ENCODE measurements at places on chromosomes 11 and 22.

- no peak for DNase-seq
Observed at GRCh38 chr11:26271666-26272065, 60.3 kb upstream of the ANO3 start.

DNA sequence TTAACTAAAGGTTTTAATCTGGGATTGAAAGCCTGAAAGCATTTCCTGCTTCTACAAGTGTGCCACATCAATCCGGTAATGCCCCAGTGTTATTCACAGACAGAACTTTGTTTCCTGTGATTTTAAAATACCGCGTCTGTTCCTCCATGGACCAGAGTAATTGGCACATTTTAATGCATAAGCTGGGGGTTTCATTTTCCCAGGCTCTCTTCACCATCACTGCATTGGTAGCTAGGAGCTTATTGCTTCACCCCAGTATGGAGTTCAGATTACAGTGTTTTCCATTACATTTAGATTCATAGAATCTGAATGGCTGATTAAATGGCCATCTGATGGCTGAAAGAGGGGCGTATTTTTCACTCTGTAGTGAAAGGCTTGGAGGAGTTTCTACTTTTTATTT, 25.7 kb upstream of the CRTAM start:
- no peak for DNase-seq

DNA sequence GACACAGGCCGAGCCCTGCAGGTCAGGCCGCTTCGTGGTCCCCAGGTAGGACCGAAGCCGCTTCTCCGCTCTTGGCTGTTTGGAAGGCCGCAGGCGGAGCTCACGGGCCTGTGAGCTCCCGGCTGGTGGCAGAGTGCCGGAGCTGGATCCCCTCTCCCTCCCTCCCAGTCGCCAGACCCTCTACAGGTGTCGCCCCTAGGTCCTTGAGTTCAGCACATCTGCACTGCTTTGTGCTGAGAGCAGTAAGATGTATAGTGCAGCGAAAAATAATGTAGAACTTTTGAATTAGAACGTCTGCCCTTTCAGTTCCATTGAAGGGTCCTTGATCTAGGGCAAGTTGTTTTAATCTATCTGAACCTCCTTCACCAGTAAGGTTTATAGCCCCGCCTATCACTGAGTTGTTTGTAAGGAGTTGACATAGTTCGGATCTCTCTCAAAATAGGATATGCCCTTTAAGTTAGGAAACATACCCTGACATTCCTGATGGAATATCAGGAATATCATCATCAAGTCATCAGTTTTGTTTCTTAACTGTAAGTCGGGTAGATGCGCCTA, 419 bp downstream of the ANKRD49 start:
- DNase-seq, result no peak

DNA sequence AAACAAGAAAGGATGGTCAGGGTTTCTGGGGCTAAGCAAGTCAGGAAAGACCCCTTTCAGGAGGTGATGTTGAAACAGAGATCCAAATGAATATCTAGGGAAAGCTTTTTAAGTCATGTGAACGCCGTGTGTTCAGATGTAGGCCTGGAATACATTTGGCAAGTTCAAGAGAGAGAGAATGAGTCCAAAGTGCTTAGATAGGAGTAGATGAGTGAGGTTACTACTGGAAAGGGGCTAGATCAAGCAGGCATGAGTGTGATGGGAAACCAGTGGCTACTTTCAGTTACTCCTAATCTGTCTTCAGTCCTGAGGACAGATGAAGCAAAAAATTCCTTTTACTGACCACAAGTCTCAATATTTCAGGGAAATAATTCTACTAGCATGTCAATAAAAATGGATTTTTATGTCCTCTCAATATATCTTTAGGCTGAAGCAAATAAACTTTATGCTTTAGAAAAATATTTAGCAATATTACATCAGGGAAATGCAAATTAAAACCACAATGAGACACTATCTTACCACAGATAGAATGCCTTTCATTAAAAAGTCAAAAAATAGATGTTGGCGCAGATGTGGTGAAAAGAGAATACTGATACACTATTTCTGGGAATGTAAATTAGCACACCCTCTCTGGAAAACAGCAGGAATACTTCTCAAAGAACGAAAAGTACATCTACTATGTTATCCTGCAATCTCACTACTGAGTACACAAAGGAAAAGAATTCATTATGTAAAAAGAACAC, 1085.0 kb upstream of the TENM4 start:
- no peak for DNase-seq

- DNase-seq, result no peak
Observed at GRCh38 chr11:70925238-70925637, 327.1 kb downstream of the SHANK2 start.

- DNase-seq, result no peak
Observed at GRCh38 chr11:86486261-86487030, 111.8 kb downstream of the CCDC81 start.

GRCh38 chr11:70122490-70123198, 44.5 kb downstream of the ANO1 start:
- DNase-seq, result no peak

DNA sequence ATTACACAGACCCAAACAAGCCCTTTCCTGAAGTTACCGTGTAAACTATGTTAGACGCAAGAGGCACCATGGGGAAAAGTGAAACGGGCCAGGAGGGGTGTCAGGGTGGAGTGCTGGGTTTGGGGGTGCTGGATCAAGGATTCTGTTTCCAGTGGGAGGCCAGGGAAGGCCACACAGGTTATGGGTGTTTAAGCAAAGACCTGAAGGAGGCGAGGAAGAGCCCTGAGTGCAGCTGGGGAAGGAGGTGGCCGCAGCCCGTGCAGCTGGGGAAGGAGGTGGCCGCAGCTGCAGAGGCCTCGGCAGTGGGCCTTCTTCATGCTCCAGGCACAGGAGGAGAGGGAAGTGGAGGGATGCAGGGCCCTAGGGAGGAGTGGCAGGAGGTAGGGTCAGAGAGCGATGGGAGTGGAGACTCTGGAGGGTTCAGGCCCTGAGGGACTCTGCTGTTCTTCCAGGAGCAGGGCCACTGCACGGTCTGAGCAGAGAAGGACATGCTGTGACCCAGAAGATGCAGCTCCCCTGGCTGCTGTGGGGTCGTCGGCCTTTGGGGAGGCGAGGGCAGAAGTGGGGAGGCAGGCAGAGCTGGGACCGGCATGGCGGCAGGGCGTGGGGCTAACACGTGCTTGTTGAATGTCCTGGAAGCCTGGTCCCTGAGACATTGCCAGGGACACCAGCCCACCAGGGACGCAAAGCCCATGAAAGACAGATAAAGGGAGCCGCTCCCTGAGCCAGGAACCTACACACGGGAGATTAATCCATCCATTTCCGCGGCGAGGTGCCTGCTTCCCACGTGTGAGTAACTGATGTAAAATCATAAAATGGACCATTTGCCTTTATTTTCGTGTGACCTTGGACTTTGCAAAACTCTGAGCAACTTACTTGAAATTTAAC, 1049.1 kb downstream of the BRD1 start:
- no peak for DNase-seq

GRCh38 chr11:12581923-12582322, 92.3 kb upstream of the TEAD1 start:
- peak; percentile 58 for DNase-seq

DNA sequence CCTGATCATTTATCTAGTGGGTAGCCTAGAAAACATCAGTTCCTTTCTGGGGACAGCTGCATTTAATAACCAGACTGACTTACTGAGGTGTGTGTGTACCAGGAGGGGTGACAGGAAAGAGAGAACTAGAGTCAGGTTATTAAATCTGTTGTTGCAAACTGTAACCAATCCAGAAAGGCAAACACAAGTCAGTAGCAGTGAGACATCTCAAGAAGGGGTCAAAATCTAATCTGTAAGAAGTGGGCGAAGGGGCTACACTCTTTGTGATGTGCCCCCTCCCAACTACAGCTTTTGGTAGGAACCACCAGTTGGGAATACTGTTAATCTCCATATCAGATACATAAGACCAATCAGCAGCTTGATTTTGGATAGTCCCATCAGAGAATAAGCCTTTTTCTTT, 26.3 kb downstream of the CUL5 start:
- DNase-seq, result no peak

- DNase-seq, result peak; percentile 1
Observed at GRCh38 chr11:92765965-92766371, 203.5 kb upstream of the MTNR1B start.

GRCh38 chr22:28903080-28903479, 19.7 kb downstream of the ZNRF3 start:
- DNase-seq, result no peak

- DNase-seq, result peak; percentile 44
Observed at GRCh38 chr11:110128161-110128560, 35.0 kb downstream of the ZC3H12C start.

DNA sequence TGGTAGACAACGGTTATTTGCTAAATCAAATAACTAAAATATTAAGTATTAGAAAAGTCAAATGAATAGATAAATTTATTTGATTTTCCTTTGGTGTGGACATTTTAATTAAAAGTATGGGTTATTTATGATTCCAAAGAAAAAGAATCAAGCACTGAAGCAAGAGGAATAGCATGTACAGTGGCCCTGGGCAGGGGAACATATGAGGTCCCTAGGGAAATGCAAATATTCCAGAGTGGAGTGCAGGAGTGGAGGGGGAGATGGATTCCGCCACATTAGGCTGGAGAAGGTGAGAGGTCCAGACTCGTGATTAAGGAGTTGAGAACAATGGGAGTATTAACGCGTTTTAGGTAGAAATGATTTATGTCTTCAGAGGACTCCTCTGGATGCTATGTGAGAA, 30.0 kb downstream of the RASSF10 start:
- no peak for DNase-seq

DNA sequence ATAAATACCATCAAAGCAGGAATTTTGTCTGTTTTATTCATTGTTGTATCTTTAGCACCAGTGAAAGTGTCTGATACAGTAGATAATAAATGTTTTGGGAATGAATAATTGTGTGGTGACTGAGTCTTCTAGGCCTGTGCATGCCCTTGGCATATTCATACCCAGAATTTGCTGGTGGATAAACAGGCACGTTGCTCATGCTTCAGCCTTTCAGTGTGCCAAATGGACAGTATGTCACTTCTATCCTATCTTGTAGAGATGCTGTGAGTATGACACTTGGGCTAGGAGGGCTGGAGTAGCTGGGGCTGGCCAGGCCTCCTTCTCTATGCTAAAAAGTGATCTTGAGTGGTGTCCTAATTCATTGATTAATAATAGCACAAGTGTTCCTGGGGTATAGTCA, 287.3 kb upstream of the DDI1 start:
- no peak for DNase-seq

GRCh38 chr22:38033522-38034277, 23.5 kb upstream of the PICK1 start:
- DNase-seq, result no peak

DNA sequence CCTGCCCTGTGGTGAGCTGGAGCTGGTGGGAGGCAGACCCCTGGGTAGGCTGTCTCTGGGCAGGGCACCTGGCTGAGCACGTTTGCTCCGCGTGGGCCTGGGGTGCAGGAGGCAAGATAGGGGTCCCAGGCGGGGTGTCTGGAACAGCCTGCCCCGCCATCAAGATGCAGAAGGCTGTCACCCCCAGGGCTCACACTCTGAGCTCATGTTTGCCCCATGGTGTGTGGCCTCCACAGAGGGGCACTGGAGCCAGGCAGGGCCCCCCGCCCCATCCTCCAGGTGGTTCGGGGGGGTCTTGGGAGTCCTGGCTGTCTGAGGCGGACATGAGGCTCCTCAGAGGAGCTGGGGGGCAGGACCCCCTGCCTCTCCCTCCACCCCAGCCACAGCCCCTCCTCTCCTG, 28.9 kb upstream of the CARS1 start:
- DNase-seq, result no peak

DNA sequence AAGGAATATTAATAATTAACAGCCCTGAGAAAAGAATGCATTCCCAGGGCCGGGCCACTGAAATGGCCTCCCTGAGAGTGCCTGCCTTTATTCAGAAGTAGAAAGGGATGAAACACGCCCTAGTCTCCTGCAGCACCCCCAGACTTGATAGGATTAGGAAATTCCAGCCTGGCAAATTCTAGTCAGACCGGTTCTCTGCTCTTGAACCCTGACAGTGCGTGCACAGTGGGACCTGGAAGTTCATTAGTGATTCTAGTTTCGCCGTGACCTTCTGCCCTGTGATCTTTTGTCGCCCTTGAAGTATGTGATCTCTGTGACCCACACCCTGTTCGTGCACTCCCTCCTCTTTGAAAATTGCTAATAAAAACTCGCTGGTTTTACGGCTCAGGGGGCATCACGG, 2.1 kb upstream of the GSTP1 start:
- no peak for DNase-seq

DNA sequence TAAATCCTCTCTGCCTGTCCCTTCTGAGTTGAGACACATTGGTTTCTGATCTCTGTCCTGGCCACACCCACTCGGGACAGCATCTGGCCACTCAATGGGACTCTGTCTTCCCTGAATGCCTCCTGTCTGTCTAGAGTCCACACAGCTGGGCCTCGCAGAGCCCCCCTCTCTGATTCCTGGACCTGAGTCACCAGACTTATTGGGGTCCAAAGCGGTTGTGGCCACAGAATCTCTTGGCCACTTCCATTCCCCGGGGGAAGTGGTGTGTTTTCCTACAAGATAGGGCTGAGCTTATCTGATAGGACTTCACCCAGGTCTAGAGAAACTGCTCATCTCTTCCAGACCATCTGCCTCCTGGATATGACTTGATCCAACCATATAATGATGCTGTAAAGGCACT, 57.4 kb upstream of the WNT11 start:
- no peak for DNase-seq

GRCh38 chr11:103051151-103051801, 40.7 kb downstream of the DCUN1D5 start:
- DNase-seq, result no peak

GRCh38 chr22:49507607-49508292, 319.9 kb downstream of the BRD1 start:
- no peak for DNase-seq

DNA sequence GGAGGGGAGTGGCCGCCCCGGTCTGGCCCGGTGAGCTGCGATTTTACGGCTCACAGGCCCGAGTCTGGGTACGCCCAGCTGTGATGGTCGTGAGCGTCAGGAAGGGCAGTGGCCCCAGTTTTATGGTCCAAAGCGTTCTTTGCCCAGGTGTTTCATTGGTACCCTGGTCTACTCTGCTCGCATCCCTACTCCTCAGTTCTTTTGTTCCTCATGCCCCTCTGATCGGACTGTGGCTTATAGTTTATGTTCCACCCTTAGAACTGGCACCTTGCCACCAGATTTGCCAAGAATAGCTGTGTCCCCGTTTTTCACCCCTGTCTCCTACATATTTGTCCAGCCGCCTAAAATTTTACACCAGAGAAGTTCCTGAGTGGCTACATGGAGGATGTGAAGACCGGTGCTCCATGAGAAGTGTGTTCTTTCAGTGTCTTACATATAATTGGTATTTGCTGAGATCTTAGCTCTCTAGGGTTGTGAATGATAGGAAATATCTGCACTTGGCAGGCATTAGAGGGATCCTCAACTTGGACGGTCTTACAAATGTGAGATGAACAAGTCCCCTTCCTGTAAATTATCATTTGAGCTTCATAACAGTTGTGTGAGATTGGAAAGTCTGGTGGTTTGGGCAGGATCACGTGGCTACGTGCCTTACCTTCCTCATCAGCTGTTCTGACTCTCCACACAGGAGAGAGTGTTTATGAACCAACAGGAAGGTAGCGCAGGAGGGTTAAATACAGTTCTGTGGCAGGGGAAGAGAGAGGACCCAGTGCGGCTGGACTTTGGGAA, 1.1 kb downstream of the PANX1 start:
- DNase-seq, result peak; percentile 51

GRCh38 chr11:100550912-100551632, 136.0 kb upstream of the ARHGAP42 start:
- no peak for DNase-seq

All from mesenchymal stem cell (in vitro differentiated cells and primary cell).